Renal cortex interstitium (tissue), 15 donors: ENCODE measurements at places on chromosomes 2 and 18.

DNA sequence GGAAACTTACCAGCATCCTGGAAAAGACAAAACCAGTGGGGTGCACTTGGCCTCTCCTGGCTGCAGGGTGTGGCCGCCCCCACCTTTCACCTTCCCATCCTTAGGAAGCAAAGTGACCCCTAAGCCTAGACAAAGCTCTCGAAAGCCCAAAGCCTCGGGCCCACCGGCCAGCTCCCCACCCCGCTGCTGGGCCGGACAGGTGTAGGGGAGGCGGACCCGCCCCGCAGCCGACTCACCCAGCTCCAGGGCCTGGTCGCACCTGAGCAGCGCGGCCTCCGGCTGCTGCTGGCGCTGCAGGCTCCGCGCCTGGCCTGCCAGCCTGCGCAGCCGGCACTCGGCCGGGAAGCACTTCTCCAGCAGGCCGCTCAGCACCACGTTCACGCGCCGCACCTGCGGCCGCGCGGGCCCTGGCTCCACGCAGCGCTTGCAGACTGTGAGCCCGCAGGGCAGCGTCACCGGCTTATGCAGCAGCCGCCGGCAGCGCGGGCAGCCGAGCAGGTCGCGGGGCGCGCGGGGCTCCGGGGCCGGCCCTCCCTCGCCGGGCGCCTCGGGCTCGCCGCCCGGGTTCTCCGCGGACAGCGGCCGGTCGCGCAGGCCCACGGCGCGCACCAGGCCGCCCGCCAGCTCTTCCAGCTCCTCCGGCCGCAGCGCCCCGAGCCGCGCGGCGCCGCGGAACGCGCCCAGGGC lies 979 bp downstream of the LONRF2 start:
- peak; percentile 28 for DNase-seq

DNA sequence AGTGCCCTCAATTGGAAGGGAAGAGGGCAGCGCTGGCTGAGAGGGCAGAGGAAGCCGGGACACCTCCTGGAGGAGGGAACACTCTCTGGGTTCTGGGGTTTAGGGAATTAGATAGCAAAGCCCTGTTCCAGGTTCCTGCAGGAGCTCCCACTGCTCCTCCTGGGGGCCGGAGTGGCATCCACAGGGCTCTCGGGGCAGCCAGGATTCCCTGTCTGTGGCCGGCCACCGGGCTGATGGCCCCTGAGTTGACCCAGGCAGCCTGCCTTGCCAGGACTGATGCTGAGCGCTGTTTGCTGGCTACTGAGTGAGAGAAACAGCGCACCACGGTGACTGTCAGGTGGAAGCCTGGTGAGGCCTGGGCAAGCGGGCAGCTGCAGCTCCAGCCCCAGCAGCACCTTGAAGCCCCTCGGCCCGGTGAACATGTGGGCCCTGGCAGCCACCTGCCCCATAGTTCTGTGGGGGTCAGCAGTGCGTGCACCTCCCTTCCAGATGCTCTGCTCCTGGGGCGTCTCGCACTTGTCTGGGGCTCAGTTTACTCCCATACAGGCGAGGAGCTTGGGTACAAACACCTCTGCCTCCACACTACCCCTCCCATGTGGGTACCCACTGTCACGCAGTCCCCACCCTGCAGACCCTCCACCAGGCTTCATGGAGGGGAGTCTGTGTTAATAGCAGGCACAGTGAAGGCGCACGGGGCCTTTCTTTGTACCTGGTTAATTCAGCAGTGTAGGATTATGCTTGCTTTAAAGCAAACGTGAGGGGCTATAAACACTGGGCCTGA lies 7.7 kb upstream of the ALLC start:
- no peak for DNase-seq

DNA sequence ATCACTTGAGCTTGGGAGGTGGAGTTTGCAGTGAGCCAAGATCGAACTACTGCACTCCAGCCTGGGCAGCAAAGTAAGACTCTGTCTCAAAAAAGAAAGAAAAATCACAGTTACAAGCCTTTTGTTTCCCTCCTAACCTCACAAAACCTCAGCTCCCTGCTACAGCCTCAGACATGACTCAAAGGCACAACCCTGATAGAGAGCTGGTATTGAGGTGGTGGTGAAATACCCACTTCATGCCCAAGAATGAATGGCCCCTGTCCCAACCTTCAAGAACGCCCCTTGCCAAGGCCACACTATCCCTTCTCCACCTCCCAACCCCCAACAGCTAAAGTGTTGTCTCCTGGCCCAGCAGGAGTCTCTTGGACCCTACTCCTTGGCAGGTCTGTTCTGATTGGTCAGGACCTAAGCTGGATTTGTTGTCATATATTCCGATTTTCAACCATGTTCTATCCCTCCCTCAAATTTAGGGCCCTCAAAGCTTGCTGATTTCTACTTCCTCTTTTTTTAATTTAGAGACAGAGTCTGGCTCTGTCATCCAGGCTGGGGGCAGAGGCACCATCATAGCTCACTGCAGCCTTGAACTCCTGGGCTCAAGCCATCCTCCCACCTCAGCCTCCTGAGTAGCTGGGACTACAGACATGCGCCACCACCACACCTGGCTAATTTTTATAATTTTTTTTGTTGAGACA lies 61.9 kb upstream of the BZW1 start:
- DNase-seq, result no peak

GRCh38 chr2:199042660-199043379 lies 414.9 kb downstream of the SATB2 start:
- DNase-seq, result no peak

DNA sequence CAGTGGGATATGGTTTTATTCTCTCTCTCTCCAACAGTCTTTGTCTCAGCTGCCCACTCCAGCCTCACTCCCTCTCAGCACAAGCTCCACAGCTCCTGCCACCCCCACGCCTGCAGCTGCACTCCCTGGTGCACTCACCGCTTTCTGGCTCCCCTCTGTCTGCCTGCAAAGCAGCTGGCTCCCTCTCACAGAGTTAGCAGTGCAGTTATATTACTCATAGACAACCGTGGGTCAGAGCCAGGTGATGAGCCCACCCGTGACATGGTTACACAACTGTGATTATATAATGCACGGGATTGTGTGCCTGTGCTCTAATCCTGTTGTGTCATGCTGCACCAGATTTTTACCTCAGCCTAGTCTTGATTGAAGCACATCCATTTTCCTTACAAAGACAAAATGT lies 276.9 kb upstream of the CHAC2 start:
- no peak for DNase-seq

GRCh38 chr2:96470636-96471035 lies 34.5 kb downstream of the NEURL3 start:
- no peak for DNase-seq

GRCh38 chr2:233271693-233272092 lies 20.2 kb downstream of the ATG16L1 start:
- no peak for DNase-seq

DNA sequence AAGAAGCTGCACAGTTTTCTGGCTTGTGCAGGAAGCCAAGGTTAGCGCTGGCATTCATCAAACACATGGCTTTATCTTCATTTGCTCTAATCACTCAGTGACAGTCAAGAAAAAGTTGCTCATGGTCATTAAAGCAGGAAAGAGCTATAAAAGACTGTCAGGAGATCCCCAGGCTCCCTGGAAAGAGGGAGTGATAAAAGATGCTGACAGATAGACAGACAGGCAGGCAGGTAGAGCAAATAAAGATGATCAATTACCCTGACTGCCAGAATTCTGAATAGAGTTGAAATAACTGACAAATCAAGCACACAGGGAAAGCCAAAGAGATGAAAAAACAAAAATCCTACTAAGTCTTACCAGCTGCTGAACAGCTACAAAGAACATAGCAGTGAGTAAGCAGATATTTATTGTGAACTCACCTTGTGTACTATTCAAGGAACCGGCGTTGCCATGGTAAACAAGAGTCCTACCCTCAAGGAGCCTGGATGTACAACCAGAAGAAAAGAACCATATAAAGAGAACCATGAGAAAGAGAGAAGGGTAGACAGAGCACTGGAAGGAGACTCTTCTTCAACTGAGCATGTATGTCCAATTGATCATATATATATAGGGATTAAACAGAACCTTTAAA lies 68.0 kb downstream of the RNF152 start:
- DNase-seq, result no peak

GRCh38 chr18:57437766-57438671 lies 2.8 kb downstream of the ONECUT2 start:
- peak; percentile 57 for DNase-seq

DNA sequence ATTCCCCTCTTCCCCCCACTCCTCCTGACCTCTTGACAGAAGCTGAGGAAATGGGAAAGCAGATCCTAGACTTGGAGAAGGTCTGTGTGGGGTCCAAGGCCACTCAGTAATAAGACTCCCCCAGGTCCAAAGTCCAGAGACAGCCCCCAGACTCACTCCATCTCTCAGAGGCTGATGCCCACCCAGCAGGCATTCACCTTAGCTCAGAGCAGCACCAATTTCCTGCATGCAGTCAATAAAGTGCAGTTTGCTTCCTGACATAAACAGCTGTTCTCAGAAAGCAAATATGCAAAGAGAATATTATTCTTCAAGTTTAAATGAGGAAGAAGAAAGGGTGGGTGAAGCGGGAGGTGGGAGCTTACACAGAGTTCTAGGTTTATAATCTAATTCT lies 84.1 kb upstream of the RTN4 start:
- DNase-seq, result no peak

GRCh38 chr2:44706681-44707553 lies 234.6 kb upstream of the SIX3 start:
- no peak for DNase-seq

DNA sequence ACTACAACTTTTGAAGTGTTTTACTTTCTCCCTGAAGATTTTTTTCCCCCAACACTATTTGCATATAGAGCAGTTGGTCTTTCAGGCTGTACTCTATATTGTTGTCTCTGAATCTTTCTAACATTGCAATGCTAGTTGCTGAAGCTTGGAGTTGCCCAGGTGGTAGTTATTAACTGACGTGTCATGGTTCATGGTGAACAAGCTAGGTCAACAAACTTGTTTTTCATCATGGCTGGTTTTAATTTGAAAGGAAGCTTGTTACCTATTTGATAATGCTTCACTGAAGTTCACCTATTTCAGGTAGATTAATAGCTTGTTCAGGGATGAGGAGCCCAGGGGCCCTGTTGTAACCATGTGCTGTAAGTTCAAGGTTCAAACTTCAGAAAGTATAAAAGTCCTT lies 158.8 kb upstream of the ZEB2 start:
- DNase-seq, result no peak

DNA sequence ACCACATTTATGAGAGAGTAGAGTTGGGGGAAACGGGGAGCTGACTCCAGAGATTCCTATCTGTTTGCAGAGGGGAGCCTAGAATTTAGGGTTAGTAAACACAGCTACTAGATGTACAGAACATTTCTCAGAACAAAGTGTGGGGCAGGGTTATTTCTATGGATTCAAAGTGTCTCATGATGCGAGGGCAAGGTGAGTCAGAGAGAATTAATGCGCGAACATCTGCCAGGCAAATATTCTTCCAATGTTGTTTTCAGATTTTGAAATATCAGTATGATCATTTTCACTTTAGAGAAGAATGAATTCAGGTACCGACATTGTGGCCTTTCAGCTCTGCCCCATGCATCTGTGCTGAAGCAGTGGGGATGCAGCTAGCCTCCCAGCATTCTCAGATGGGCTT lies 2.0 kb upstream of the DSEL start:
- DNase-seq, result no peak

DNA sequence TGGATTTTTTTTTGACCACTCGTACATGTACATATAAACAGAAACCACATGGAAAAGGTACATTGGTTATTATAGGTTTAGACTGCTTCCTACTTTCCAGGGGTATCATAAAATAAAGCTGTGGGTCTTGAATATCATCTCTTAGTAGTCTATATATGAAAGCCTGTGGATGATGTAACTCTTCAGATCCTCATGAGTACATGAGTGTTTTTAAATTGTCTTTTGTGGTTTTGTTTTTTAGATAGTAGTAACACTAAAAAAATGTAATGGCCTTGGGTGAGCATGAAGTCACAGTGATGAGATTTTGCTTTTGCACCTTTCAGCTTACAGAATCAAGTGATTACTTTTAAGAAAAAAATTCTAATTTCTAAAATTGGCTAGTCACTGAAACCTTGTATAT lies 80.2 kb downstream of the RAB3GAP1 start:
- DNase-seq, result no peak

DNA sequence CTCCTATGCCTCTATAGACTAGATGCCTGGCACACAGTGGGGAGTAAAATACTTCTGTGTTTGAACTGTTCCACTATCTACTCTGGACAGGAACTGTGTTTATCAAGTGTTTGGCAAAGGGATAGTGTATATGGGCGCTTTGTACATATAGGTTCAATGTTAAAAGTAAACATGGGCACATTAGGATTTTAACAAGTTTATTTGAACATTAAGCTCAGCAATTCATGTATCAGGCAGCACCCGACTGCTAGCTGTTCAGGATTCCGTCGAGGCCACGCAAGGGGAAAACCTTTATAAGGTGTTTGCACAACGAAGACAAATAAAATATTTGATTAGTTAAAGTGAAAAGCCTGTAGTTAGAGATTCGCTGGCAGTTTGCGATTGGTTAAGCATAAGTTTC lies 43.4 kb upstream of the ROCK2 start:
- DNase-seq, result no peak

- DNase-seq, result no peak
Measured at GRCh38 chr18:59697236-59697932, at the start of gene CCBE1. Gene CCBE1 (minus strand): TSS chr18:59697423.
